T-helper 9 cell (primary cell): ENCODE measurements at places on chromosomes 12 and 14.
A peak's percentile ranks its signal among the peaks of the same experiment; 100 is the strongest.

- DNase-seq = no peak
These were observed 7.1 kb upstream of the ARL1 start for GRCh38 chr12:101414533-101415119.

DNA sequence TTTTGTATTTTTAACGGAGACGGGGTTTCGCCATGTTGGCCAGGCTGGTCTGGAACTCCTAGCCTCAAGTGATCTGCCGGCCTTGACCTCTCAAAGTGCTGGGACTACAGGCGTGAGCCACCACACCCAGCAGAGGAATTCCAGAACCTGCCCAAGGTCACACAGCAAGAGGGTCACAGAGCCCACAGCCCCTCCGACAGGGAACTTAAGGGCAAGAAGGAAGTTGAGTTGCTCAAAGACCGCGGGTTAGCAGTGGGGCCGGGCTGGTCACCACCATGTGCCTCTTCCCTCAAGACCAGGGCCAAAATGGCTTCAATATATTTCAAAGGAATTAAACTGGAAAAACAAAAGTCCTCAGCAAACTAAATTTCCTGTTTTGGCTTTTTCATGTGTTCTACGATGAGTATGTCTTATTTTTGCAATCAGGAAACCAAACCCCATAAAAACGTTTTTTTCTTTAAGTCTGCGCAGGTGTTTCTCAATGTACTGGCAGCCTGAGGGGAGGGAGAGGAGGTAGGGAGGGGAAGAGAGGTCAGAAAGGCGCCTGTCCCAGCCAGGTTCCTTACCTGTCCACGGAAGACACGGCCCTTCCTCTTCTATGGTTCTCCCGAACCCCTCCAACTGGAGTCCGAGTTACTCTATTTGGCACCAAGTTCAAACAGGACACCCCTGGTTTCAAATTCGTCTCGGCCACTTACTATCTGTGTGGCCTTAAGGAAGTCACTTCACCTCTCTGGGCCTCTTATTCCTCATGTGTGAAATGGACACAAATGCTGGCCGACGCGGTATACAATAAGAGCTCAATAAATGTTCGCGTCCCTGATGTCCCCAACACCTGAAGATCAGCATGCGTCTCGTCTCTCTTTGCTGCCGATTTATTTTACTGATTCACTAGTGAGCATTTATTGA lies 778 bp downstream of the SLC8B1 start:
- no peak for DNase-seq

- no peak for DNase-seq
These were observed 96.9 kb downstream of the NTN4 start for GRCh38 chr12:95693689-95694088.

- DNase-seq = no peak
These were observed 6.2 kb downstream of the TTLL5 start for GRCh38 chr14:75667099-75667765.

DNA sequence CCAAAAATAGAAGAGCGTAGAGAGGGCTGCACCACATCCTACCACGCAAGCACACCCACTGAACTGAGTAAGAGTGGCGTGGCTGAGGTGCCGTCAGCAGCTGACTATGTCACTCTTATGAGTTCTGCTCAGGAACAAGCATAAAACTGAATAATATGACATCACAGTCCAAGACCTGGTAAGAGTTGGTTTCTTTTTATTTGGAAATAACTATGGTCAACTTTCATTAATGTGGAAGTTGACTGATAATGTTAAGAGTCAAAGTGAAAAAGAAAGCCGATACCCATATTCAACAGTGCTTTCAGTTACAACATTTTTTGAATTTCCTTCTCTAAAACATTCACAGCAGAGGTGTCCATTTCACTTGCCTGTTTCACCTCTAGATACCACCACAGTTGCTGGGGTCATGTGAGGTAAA lies 44.6 kb downstream of the GNS start:
- no peak for DNase-seq

DNA sequence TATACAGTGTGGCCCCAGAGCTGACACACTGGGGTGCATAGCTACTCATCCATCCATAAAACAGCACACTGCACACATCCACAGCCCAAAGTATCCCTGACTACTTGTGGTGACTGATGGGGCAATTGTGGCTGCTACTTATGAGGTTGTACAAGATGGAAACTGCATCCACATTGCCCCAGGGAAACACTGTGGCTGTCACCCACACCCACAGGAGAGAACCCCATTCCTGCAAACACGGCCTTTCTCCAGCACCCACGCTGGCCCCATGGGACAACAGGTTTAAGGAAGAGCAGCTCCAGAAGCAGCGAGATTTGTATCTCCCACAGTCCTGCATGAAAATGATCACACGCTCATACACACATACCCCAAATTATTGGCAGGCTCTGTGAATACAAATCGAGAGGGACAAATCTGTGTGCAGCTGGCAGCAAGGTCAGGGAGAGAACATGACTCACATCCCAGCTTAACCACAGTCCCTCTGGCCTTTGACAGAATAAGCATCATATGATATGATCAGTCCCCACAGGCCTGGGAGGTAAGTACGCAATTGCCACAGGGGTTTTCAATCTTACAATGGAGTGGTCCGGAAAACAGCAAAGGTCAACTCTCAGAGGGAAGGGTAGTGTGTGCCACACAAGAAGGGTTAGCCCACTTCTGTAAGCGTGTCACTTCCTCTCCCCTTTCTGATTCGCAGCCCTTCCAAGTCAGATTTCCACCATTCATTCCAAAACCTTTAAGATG lies 61.9 kb downstream of the ESR2 start:
- DNase-seq = no peak

DNA sequence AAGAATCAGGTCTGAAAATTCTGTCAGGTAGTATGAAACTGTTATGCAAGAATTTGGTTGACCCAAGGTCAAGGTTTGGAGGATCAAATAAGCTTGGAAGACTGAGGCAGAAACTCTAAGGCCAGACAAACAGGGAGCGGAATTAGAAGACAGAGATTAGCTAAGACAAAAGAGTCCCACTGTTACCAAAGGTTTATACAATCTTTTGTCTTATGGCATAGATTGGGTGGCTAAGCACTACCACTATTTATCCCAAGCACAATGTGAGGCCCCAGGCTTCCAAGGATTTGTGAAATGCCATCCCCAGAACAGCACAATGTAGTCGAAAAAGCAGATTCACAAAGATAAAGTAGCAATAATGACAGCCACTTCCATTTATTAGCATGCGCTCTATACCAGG lies 311.2 kb downstream of the SEC23A start:
- DNase-seq = no peak

GRCh38 chr12:75863533-75863932 lies 168.0 kb downstream of the PHLDA1 start:
- DNase-seq = no peak

- no peak for DNase-seq
These were observed 690 bp upstream of the DTX3 start for GRCh38 chr12:57603815-57604453.

DNA sequence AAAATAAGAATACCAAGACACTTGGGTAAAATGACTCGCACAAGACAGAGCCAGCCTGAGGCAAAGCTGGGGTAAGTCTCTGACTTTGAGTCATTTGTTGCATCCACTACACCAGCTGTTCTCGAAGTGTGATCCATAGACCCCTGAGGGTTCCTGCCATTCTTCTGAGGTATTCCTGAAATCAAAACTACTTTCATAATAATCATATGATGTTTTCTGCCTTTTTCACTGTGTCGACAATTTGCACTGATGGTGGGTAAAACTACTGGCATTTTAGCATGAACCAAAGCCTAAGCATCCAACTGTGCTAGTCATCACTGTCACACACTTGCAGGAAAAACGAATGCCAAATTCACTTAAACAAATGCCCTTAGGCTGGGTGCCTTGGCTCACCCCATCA lies 135.5 kb upstream of the FUT8 start:
- DNase-seq = no peak

GRCh38 chr14:105470350-105471296 lies 4.0 kb upstream of the CRIP2 start:
- DNase-seq = no peak

GRCh38 chr14:50521912-50522341 lies 10.4 kb downstream of the MAP4K5 start:
- no peak for DNase-seq

DNA sequence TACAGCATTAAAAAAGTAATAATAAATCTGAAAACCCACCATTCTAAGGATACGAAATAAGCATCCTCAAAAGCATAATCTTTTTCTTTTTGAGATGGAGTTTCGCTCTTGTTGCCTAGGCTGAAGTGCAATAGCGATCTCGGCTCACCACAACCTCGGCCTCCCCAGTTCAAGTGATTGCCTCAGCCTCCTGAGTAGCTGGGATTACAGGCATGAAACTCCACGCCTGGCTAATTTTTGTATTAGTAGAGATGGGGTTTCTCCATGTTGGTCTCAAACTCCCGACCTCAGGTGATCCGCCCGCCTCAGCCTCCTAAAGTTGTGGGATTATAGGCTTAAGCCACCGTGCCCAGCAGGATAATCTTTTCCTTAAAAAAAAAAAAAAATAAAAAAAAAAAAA lies 4.3 kb downstream of the CCNT1 start:
- DNase-seq = no peak

DNA sequence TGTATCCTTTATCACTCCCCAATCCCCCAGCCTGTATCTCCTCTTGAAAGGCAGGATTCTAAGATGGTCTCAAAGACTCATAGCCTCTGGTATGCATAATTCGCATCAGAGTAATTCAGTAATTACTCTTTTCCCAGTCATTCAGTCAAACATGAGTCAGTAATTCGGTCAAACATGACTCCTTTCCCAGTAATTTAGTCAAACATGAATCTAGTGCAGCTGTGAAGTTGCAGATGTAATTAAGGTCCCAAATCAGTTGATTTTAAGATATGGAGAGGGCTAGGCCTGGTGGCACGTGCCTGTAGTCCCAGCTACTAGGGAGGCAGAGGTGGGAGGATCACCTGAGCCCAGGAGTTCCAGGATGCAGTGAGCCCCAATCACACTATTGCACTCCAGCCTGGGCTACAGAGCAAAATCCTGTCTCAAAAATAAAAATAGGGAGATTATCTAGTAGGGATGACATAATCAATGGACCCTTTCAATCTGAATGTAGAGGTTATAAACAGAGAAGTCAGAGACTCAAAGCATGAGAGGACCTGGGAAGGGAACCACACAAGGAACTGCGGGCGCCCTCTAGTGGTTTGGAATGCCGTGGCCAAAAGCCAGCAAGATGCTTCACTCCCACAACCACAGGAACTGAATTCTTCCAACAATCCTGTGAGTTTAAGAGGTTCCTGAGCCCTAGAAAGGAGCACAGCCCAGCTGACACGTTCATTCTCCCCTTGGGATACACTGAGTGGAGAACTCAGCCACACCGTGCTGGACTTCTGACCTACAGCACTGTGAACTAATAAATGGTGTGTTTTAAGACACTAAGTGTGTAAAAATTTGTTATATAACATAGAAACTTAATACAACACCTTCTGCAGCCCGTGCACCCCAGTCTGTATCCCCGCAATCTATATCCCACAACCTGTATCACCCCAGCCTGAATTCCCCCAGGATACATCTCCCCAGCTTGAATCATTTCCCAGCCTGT lies 14.3 kb upstream of the ARMH4 start:
- DNase-seq = peak; percentile 71
